Posterior vena cava (tissue), 2 donors: ENCODE measurements at places on chromosomes 2 and 18. TPM values are rescaled to one million over a fixed set of nuclear protein-coding genes. Genes with fewer than 3 reads are reported as not detected.

SNX17 gene
- 85.3 TPM for total RNA-seq

PSMA8 gene
- not detected for total RNA-seq

ZBTB7C gene
- total RNA-seq = 11.0 TPM

STARD6 gene
- total RNA-seq = not detected

SERPINB8 gene
- 19.6 TPM for total RNA-seq

SCN1A gene
- not detected for total RNA-seq

PRKAG3 gene
- 0.23 TPM for total RNA-seq
